Mesothelial cell of epicardium (in vitro differentiated cells): ENCODE measurements at places on chromosomes 1 and 21. TPM values are rescaled to one million over a fixed set of nuclear protein-coding genes. Genes with fewer than 3 reads are reported as not detected.

- no peak for DNase-seq
These were observed 40.8 kb downstream of the KIAA1614 start for GRCh38 chr1:180953291-180954004.

DNA sequence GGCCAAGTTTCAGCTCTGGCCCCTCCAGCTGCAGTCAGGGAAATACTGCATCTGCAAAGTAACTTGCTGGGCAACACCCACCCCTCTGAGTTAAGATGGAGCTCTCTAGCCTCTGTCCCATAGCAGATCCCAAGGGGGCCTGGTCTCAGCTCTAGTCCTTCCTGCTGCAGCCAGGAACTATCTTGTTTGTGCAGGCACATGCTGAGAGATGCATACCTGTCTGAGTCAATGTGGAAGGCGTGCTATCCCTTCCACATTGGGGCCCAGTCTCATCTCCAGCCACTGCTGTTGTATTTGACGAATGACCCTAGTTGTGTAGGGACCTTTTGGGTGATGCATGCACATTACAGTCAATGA is 76.4 kb downstream of the CTH start:
- DNase-seq, result no peak

- no peak for DNase-seq
These were observed 165.1 kb downstream of the SLC45A1 start for GRCh38 chr1:8482979-8483381.

GRCh38 chr1:171038284-171038683 is 52.4 kb upstream of the FMO3 start:
- no peak for DNase-seq

DNA sequence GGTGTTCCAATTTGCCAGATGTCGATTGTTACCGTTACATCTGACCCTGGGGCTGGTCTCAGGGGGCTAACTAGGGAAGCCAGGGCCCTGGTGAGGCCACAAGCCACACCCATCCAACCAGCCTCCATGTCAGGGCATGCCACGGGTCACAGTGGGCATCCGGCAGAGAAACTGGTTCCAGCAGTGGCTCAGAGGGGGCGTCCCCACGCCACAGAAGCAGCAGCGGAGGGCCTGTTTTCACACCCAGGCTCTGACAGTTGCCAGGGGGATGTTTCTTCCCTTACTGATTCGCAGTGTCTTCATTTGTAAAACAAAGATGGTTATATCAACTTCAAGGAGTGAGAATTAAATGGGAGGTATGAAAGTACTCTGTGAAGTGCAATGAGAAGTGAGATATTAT is 75.0 kb upstream of the COX20 start:
- DNase-seq, result no peak

DNA sequence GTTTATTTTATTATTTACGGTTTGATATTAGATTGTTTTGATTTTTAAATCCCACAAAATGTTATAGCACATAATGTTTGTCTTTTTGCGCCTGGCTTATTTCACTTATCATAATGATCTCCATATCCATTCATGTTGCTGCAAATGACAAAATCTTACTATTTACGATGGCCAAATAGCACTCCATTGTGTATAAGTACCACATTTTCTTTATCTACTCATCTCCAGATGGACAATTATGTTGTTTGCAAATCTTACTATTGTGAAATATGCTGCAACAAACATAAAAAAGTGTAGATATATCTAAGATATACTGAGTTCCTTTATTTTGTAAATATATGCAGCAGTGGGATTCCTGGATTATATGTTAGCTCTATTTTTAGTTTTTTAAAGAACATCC is 1568.3 kb downstream of the AMY1C start:
- no peak for DNase-seq

GRCh38 chr1:222049176-222049575 is 307.3 kb upstream of the DUSP10 start:
- DNase-seq, result no peak

- no peak for DNase-seq
These were observed 123.6 kb downstream of the TGFB2 start for GRCh38 chr1:218468711-218469110.

JAM2 gene
- total RNA-seq, result 4.1 to 4.8 TPM (median 4.2 TPM) in 3 replicates

DNA sequence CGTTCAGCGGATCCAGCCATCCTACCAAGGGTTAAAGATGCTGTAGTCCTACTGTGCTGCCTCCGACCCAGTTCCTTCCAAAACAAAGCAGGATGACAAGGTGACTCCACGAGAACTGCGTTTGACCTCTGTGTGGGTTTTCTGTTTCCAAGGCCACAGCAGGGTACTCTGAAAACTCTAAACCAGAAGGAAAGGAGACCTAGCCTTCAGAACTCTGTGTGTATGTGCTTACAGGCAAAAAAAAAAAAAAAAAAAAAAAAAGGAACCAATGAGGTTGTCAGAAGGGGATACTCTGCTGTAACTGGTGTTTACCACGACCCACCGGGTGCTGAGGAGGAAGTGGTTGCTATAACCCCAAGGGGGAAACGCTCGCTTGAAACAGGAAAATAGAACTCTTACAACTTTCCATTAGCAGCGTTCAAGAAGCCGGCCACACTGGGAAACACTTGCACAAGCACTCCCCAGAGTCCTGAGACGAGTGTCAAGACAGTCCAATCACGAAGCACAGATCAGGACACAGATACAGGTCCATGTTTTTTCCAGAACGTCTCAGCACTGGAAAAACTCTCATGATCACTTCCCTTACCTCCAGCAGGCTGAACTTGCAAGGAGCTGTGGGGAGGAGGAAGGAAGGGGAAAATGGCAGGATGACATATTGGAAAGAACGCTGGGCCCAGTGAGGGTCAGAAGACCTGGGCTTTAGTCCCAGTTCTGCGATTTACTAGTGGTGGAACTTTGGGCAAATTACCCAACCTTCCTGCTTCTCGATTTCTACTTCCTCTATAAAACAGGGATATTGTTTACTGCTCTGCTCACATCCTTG is 64.0 kb downstream of the ITPKB start:
- no peak for DNase-seq

DNA sequence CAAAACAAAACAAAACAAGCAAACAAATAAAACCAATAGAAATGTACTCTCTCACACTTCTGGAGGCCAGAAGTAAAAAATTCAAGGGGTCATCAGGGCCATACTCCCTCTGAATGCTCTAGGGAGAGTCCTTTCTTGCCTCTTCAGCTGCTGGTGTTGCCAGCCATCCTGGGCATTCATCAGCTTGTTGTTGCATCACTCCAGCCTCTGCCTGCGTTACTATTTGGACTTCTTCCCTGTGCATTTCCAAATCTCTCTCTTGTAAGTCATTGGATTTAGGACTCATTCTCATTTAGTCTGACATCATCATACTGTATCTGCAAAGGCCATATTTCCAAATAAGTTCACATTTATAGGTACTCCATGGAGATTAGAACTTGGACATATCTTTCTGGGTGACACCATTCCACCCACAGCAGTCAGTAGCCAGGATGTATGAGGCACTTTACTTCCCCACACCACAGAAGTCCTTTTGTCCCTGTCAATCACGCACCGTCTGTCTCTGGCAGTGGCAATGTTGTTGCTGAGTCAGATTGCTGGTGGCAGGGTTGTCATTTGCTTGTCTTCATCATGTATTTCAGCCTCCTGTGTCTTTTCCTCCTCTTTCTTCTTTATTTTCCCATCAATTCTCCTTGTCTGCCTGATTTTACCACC is 151.0 kb upstream of the KCNJ6 start:
- DNase-seq, result no peak

DNA sequence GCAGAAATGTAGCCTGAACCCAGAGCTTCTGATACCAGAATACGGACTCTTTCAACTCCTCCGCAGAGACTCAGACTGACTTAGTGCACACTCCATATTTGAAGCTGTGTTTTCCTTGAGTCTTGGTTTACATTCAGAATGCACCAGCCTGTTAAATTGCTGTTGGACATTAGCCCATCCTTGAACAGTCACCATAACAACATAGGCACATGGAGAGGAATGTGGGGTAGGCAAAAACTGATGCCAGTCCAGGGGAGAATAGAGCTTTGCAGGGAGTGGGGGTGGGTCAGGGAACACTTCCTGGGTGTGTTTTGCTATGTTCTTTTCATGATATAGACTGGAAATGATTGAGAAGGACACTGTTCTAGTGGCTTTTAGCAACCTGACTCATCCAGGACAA is 76.3 kb upstream of the CACNA1E start:
- DNase-seq, result no peak

ARF1 gene
- total RNA-seq, result 255 to 277 TPM (median 262 TPM) in 3 replicates

DNA sequence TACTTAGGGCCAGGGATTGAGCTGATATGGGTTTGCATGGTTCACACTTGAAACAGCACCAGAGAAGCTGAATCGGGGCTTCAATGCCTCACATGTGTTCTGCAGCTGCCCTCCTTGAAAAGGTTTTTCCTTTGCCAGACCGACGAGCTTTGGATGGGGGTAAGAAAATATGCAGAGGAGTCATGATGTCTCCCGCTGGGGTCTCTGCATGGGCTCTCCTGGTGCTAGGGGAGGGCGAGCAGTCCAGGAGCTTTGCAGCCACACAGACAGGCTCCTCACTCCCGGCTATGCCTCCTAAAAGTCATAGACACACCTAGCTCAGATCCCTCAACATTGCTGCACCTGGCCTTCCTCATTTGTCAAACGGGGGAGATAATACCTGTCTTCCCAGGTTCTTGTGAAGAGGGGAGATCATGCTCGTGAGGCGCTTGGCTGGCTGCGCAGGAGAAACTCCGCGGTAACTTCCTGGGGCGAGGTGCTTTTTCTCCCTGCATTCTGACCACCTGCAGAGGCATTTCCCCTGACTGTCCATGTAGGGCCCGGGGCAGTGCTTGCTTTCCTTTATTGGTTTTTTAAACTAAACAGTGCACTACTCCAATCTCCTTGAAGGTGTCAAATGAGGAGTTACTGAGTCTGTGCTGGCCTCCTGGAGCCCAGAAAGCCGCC is 112.4 kb downstream of the PLXNA2 start:
- DNase-seq, result no peak

DNA sequence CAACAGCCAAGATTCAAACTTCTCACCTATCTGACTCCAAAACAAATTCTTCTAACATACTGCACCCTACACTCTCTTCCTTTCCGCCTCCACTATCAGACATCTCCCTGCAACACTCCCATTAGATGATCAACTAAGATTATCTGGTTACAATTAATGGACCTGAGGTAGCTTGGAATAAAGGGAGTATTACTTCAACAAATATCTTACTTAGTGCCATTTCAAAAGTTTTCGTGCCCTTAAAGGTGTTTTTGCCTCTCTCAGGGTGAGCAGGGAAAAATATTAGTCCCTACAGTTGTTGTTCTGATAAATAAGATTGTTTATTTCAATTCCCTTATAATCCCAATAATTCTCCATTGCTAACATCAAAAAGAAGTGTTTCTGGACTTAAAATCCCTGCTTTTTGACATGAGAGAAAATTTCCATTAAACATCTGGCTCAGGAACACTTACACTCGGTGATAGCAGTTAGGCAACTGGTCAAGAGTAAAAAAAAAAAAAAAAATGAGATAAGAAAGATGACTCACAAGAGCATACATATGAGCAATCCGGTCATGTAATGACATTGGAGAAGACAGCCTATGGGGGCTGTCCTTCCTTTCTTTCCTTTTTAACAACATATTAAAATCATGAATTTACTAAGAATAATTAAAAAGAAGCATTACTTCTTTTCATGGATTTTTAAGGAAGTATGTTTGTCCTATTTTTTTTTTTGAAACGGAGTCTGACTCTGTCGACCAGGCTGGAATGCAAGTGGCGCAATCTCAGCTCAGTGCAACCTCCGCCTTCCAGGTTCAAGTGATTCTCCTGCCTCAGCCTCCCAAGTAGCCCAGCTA is 7.6 kb downstream of the RSBN1 start:
- no peak for DNase-seq

TCHH gene
- total RNA-seq, result not detected in 3 replicates

- DNase-seq, result no peak
These were observed 9.8 kb downstream of the C8A start for GRCh38 chr1:56864430-56864829.

FABP3 gene
- 4.5 to 6.7 TPM (median 4.6 TPM) in 3 replicates for total RNA-seq

KIAA1614 gene
- total RNA-seq, result 5.4 to 7.4 TPM (median 7.3 TPM) in 3 replicates

LCE1E gene
- total RNA-seq, result not detected in 3 replicates

DYNLT5 gene
- total RNA-seq, result 0.36 to 0.71 TPM (median 0.67 TPM) in 3 replicates

DNA sequence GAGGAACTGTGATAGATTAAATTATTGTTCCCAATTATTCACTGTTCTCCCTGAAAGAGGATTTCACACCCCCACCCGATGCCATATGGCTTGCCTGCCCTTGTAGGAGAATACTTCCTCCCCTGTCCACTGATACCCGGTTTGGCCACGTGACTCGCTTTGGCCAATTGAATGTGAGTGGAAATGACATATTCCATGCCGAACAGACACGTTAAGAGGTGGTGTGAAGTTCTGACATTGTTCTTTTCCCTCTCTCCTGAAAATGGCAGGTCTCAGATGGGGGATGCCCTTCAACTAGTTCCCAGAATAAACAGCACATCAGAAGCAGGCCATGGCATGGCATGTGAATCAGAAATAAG is 5.3 kb downstream of the STUM start:
- DNase-seq, result no peak

- no peak for DNase-seq
These were observed 22.5 kb downstream of the CAMTA1 start for GRCh38 chr1:6807782-6808181.

HFM1 gene
- total RNA-seq, result 6.1 to 9.0 TPM (median 7.4 TPM) in 3 replicates

FAM110D gene
- total RNA-seq, result 0.58 to 0.84 TPM (median 0.69 TPM) in 3 replicates

ADORA1 gene
- 2.9 to 4.3 TPM (median 3.8 TPM) in 3 replicates for total RNA-seq

DMBX1 gene
- total RNA-seq, result not detected in 3 replicates

- DNase-seq, result no peak
These were observed 367.7 kb upstream of the NEGR1 start for GRCh38 chr1:72649991-72650390.

GRCh38 chr1:2506007-2506860 is 20.2 kb downstream of the PANK4 start:
- no peak for DNase-seq

DNA sequence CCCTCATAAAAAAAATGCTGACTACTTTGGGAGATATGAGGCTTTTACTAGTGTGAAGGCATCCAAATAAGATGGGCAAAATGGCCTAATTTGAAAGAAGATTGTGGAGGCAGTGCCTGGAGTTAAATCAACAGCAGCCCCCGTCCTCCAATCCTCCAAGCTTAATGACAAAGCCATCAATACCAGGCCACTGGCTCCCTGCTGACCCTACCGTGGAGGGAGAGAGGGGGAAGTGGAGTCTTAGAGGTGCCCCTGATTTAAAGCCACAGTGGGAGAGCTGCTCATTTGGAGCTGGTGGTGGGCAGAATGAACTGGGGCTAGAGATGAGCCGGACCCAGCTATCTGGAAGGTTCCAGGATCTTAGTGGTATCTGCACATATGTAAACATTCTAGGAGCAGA is 24.3 kb upstream of the KNCN start:
- DNase-seq, result no peak
